ENCODE measurements at places on chromosomes 7 and 10.
A peak's percentile ranks its signal among the peaks of the same experiment; 100 is the strongest.

- no peak for DNase-seq
Observed at GRCh38 chr7:119335405-119335804, 937.6 kb upstream of the KCND2 start.

GRCh38 chr10:36493516-36493880 is 631.9 kb upstream of the ANKRD30A start:
- DNase-seq = no peak

GRCh38 chr7:47685151-47685550 is 103.2 kb upstream of the TNS3 start:
- no peak for DNase-seq

- no peak for DNase-seq
Observed at GRCh38 chr7:24786941-24787340, 29.7 kb upstream of the GSDME start.

DNA sequence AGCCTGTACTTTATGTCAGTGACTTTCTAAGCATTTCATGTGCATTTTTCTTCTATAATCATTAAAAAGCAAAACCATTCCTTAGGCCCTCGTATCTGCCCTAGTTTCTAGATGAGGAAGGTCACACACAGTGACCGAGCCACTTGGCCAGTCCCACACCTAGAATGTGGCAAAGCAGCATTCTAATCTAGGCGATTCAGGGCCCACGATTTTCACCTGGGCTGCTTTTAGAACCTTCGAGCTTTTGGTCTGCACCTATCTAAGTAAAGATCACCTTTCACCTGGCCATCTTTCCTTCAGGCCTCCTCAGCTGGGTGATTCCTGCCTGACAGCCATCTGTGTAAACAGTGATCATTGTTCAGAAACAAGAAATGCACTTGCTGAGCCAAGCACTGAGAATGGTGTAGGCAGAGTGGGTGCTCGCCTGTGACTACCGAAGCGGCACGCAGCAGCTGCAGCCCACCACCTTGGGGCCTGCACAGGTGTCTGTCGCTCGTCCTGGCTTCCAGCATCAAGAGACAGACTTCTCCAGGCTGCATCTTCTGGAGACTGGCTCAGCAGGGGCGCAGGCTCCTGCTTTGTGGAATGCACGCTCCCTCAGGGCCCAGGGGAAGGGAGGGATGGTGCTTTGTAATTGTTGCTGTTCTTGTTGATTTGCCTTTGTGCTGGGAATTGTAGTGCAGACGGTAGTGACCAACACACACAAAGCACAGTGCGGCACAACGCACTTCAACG is 149.0 kb upstream of the INSYN2A start:
- no peak for DNase-seq

- DNase-seq = no peak
Observed at GRCh38 chr7:150874401-150875198, 22.3 kb downstream of the AOC1 start.

DNA sequence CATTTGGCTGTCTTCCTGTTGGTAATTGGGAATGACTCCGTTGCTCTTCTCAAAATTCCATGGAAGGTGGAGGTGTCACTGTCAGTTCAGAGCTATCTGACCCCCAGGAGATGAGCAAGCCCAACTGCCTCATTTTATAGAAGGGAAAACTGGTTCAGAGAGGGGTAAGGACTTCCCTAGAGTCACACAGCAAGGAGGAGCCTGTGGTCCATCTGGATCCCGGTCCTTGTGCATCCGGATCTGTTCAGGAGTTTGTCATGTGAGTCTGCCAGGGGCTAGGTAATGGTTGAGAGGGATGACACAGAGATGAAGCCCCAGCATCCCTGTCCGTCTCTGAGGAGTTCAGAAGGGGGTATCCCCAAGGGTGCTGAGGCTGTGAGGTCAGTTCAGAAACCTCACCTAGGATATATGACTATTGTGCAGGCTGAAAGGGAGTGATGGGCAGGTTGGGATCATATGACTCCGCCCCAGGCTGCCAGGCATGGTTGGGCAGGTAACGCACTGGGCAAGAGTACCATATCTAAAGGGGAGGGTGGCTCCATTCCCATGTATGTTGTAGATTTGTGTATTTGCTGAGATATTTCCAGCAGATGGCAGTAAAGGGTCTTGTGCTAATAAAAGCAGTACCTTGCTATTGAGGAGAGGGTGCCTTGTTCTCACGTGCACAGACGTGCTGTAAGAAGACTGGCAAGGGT is 16.0 kb upstream of the SLC29A3 start:
- DNase-seq = peak; percentile 37

- no peak for DNase-seq
Observed at GRCh38 chr7:132755538-132756483, 179.5 kb upstream of the PLXNA4 start.

DNA sequence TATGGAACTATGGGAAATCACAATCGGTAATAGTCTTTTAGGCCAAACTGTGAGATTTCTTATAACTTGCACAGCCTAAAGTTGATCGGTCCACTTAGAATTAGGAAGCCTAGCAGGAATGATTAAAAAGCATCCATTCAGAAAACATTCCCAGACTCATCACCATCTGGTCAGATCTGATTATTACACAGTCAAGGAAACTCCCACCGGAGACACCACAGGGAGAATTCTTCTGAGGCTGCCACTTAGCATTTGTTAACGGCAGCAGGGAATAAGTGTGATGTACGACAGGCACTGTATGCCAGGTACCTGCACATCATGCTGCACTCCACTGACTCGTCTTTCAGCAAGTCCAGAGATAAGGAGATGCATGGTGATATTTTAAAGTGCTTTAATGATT is 227.6 kb upstream of the STEAP1 start:
- no peak for DNase-seq

DNA sequence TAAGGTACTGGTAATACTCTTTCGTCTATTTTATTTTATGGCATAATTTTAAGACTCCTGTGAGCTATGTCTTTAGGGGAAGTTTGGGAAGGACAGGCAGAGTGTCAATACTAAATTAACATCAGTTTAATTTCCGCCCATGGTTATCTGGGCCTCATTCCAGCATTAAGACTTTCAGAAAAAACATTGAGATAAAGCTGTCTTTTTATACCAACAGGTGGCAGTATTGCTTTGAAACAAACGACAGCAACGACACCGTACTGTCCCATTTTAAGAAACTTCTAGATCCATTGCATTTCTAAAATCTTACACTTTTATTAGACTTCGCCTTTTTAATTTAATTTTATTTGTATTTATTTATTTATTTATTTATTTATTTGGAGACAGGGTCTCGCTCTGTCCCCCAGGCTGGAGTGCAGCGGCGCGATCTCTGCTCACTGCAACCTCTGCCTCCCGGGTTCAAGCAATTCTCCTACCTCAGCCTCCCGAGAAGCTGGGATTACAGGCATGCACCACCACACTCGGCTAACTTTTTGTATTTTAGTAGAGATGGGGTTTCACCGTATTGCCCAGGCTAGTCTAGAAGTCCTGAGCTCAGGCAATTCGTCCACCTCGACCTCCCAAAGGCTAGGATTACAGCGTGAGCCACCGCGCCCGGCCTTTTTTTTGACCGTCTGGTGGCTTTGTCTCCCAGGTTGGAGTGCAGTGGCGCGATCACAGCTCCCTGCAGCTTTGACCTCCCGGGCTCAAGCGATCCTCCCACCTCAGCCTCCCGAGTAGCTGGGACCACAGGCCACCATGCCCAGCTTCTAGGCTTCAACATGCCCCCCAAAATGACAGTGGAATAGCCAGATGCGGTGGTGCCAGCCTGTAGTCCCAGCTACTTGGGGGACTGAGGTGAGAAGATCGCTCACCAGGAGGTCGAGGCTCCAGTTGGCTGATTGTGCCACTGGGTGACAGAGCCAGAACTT is 78.7 kb upstream of the C1GALT1 start:
- DNase-seq = peak; percentile 20

GRCh38 chr10:67695555-67695954 is 440 bp downstream of the CTNNA3 start:
- DNase-seq = no peak

DNA sequence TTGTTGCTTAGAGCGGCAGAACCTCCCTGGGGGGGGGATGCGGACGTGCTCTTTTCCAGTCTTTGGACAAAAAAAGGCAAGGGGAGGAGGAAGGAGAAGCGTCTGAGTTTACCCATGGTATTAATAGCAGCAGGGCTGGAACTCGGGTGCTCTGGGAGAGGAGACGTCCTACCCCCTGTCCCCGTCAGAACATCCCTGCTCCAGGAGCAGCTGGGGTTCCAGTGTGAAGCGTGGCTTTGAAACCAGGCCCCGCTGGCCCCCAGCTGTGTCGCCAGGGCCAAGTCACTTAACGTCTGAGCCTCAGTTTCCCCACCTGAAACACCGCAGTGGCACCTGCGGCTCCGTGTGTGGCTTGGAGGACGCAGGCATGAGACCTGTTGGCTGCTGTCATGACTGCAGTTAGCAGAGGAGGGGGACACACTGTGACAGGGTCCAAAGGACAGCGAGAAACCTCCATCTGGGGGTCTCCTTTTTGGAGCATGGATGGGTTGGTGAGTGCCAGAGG is 1.4 kb downstream of the AMZ1 start:
- DNase-seq = no peak

DNA sequence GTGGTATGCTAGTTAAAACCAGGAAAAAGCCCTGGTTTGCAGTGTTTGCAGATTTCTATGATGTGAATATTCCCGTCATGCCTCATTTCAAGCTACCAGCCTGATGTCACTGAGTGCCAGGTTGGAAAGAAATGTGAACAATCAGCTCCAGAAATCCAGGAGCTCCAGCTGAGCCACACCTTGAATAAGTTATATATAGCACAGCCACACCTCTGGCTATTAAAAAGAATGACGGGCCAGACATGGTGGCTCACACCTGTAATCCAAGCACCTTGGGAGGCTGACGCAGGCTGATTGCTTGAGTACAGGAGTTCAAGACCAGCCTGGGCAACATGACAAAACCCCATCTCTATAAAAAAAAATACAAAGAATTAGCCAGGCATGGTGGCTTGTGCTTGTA is 18.7 kb upstream of the SLF2 start:
- no peak for DNase-seq

- no peak for DNase-seq
Observed at GRCh38 chr10:44990965-44991364, 9.8 kb upstream of the ZNF22 start.

- DNase-seq = no peak
Observed at GRCh38 chr7:70512144-70512543, 619.8 kb upstream of the GALNT17 start.

DNA sequence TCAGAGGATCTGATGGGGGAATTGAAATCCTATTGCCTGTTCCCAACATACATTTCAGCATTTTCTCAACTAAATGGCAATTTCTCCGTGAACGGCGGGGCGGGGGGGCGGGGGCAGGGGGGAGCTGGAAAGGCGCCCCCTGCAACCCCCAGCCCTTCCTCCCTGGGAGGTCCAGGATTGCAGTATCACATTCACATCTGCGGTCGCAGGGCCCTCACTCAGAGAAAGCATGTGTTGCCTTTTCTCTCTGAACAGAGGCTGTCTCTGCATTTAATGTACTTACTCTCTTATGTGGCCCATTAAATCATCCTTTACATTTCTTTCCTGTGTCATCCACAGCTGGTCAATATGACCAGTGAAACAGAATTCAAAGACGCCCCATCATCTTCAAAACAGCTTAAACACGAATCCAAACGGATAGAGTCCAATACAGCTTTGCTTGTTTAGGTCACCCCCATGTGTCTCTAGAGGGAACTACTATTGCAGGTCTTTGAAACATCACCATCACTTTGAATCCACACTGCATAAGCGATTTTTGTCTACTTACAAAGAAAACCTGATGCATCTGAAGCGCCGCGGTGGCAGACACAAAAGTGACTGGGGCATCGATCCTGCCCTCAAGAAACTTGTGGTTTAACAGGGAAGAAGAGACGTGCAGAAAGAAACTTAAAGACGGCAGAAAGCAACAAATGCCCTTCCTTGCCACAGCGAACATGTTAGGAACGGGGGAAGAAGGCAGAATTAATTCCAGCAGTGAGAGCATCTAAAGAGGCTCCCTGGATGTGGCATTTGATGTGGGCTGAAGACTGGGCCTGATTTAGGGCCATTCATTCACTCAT is 17.0 kb upstream of the ECHDC3 start:
- DNase-seq = no peak

DNA sequence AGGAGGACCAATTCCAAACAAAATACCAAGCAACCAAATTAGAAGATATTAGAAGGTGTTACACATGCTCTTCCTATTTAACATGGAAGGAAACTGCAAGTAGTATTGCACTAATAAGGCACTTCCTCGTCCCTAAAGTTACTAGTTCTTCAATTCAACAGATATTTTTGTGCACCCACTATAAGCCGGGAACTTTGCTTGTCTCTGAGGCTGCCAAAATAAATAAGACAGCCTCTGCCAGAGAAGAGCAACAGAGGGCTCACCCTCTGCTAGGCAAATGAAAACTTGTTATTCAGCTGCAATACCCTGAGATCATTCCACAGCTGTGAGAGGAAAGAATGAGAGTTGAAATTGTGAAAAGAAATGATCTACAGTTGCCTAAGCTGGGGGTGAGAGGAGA is 37.4 kb upstream of the GSAP start:
- no peak for DNase-seq

GRCh38 chr7:84822941-84823510 is 363.8 kb downstream of the SEMA3D start:
- no peak for DNase-seq

GRCh38 chr10:95408148-95408960 is 117.6 kb upstream of the PDLIM1 start:
- DNase-seq = no peak

DNA sequence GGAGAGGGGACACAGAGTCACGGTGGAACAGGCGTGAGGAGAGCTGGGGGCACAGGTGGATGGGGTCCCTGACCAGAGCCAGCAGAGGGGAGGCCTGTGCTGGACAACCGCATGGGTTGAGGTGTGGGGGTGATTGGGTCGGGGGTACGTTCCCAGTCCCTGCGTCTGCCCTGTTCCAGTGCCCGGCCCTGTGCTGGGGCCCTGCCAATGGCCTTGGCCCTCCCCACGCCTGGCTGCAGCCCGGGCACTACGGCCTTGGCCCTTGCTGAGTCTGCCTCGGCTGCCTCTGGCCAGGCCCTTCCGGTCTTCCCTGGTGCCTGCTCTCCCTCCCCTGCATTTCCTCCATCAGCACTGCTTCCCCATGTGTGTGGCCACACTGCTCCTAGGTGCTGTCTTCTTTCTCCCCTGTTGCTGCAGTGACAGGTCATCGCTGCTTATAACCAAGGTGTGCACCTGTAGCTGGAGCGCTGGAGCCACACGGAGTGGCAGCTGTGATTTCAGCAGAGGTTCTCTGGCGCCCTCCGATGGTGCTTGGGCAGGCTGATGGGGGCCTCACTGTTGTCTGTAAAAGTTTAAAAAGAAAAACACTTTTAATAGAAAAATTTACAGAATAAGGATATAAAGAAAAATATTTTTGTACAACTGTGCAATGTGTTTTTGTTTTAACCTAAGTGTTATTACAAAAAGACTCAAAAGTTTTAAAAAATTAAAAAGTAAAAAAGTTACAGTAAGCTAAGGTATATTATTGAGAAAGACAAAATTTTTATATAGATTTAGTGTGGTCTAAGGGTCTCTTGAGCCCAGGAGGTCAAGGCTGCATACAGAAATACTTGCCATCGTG is 45.2 kb upstream of the BHLHA15 start:
- DNase-seq = no peak

- no peak for DNase-seq
Observed at GRCh38 chr7:22814261-22815208, 8.1 kb downstream of the TOMM7 start.

DNA sequence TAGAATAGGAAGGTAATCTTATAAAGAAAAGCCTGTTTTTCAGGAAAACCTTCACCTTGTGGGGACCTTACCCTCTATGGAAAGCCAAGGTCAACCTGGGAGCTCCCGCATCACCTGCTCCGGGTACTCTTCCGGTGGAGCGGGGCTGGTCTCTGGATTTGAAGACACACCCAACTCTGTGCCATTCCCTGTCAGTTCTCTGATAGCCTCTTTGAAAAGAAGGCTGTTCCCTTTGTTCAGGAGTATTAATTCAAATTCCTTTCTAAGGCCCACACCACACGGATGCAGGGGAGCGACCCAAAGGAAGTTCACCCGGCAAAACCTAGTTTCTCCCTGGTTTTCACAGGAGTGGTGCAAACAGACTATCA is 10.7 kb downstream of the CTBP2 start:
- no peak for DNase-seq
